ENCODE measurements at places on chromosomes 5 and 9. TPM values are rescaled to one million over a fixed set of nuclear protein-coding genes. Genes with fewer than 3 reads are reported as not detected.

OTULINL gene
- 0.42 TPM for total RNA-seq

FBXW11 gene
- total RNA-seq: 44.7 TPM

CDC25C gene
- total RNA-seq: 13.3 TPM

ACO1 gene
- total RNA-seq: 56.9 TPM

DNA sequence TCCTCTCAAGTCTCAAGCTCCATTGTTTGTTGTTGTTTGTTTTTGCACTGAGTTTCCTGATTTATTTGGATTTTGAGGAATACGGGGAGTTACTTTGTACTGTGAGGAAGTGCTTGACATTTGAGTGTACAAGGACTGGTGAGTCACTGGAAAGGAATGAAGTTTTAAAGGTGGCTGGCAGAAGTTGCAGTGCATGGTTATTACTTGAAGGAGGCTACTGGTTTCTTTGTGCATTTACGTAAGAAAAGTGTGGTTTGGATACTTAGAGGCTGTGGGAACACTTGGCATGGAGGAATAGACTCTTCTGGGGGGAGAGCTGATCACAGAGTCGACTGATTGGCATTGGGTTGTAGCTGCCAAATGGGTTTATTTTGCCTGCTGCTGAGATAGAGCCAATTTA is 919.0 kb downstream of the TAF11L14 start:
- DNase-seq: no peak
- H3K27me3 ChIP-seq: no peaks in the 10 kb centered on the region
- H3K27ac ChIP-seq: no peak overlapping the region
- H3K4me1 ChIP-seq: no peaks in the 10 kb centered on the region

- no peaks in the 10 kb centered on the region for H3K36me3 ChIP-seq
- no peak overlapping the region for H3K4me3 ChIP-seq
- H3K27me3 ChIP-seq: no peaks in the 10 kb centered on the region
- no peak overlapping the region for H3K27ac ChIP-seq
These were observed 19.5 kb downstream of the DCAF10 start for GRCh38 chr9:37820142-37820541.

DNA sequence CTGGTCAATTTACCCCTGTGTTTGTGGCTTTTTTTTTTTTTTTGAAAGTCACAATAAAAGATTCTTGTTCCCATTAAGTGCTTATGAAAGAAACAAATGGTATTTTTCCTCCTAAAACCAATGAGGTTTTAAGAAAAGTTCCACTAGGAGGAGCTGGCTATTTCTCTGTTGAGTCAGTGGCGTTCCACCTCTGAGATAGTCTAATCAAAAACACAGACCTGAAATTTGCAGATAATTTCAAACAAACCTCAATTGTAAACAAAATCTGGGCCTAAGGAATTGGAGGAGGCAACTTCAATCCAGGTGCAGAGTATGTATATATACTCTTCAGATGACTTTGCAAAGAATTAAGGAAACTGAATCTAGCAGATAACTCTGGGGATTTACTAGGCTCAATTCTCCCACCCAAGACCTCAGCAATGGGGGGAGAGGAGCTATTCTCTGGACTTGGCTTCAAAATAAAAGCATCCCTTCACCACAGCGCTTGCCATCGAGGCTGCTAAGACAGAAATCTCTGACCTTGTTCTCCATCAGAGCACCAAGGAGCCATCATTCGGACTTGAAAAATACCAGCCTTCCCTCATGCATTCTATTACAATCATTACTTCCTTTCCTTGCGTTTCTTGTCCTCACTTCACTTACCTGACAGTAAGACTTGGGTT is 52.4 kb downstream of the FANCC start:
- H3K36me3 ChIP-seq: no peaks in the 10 kb centered on the region
- H3K4me3 ChIP-seq: no peak overlapping the region
- no peaks in the 10 kb centered on the region for H3K27me3 ChIP-seq
- peak; percentile 45 for DNase-seq

- no peaks in the 10 kb centered on the region for H3K36me3 ChIP-seq
- no peak overlapping the region for H3K4me3 ChIP-seq
- no peak for DNase-seq
- H3K27me3 ChIP-seq: no peaks in the 10 kb centered on the region
- no peaks in the 10 kb centered on the region for H3K4me1 ChIP-seq
These were observed 356.2 kb downstream of the NPR3 start for GRCh38 chr5:33067291-33067690.

DNA sequence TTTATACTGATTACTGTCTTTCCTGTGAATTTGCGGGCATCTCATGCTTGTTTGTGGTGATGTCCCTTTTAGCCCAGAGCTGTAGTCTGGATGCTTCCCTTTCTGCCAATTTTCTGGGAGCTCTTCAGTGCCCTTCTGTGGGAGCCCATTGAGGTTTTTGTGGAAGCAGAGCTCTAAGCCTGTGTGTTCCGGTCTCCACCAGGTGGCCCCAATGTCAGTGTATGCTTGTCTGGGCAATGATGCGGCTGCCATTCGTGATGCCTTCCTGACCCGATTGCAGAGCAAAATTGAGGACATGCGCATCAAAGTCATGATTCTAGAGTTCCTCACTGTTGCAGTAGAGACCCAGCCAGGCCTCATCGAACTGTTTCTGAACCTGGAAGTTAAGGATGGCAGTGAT is 35.1 kb downstream of the SH3GLB2 start:
- no peak overlapping the region for H3K27ac ChIP-seq
- H3K36me3 ChIP-seq: peaks cover 40% of the 10 kb centered on the region
- no peak overlapping the region for H3K4me3 ChIP-seq
- H3K27me3 ChIP-seq: no peaks in the 10 kb centered on the region

DNA sequence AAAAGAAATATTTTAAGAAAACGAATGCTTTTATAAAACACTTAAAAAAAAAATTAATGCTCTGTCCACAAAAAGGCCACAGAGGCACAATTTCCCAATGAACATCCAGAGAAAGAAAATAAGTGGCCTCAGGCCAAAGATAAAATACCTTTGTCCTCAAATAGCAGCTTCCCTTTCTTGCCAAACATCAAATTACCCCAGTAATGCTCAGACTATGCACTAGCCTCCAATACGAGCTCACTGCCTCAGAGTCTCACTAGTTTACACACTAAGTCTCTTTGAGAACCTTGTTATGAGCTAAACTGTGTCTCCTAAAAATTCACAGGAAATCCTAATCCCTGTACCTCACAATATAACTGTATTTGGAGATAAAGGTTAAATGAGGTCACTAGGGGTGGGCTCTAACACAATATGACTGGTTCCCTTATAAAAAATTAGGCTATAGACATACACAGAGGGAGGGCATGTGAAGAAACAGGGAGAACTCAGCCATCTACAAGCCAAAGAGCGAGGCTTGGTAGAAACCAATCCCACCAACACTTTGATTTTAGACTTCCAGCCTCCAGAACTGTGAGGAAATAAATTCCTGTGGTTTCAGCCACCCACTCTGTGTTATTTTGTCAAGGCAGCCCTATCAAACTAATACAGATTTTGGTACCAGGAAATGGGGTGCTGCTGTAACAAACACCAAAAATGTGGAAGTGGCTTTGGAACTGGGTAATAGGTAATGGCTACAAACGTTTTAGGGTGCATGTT is 4.4 kb downstream of the MPDZ start:
- peak; percentile 61 for DNase-seq
- H3K27me3 ChIP-seq: no peaks in the 10 kb centered on the region
- no peaks in the 10 kb centered on the region for H3K36me3 ChIP-seq
- peak overlapping the region; percentile 55 for H3K27ac ChIP-seq
- H3K4me3 ChIP-seq: no peak overlapping the region
- H3K4me1 ChIP-seq: peaks cover 29% of the 10 kb centered on the region

GRCh38 chr5:139915834-139916233 is 120.2 kb downstream of the PSD2 start:
- no peak for DNase-seq
- no peaks in the 10 kb centered on the region for H3K36me3 ChIP-seq
- no peak overlapping the region for H3K27ac ChIP-seq

GRCh38 chr5:11468334-11469039 is 435.8 kb downstream of the CTNND2 start:
- H3K27me3 ChIP-seq: no peaks in the 10 kb centered on the region
- no peak overlapping the region for H3K27ac ChIP-seq
- DNase-seq: no peak
- no peak overlapping the region for H3K4me3 ChIP-seq

All from endothelial cell of umbilical vein (primary cell).